ENCODE measurements at places on chromosomes 2 and 18.

DNA sequence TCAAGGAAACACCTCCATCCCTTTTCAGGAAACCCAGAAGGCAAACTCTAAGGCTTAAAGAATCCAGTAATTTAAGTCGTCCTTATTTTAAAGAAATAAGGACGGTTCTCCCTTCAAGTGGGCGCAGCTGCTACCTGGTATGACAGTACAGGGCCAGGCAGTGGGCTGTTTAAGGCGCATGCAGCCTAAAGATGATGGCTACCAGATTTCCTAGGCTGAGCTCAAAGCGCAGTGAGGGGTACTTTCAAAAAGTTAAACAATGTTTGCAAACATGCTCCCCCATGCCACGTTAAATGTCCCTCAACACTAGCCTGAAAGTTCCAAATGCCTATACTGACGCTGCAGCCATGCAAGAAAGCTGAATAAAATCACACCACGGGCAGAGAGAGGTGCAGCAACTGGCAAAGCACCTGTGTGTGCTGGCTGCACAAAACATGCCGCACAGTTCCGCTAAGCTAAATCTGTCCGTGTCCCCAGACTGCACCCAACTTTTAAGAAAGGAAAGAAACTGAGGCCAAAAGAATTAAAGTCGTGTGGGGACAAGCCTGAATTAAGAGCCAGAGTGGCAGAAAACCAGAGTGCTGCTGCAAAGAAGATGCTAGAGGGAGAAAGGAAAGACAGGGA is 583 bp downstream of the HIBCH start:
- peak; percentile 61 for DNase-seq

DNA sequence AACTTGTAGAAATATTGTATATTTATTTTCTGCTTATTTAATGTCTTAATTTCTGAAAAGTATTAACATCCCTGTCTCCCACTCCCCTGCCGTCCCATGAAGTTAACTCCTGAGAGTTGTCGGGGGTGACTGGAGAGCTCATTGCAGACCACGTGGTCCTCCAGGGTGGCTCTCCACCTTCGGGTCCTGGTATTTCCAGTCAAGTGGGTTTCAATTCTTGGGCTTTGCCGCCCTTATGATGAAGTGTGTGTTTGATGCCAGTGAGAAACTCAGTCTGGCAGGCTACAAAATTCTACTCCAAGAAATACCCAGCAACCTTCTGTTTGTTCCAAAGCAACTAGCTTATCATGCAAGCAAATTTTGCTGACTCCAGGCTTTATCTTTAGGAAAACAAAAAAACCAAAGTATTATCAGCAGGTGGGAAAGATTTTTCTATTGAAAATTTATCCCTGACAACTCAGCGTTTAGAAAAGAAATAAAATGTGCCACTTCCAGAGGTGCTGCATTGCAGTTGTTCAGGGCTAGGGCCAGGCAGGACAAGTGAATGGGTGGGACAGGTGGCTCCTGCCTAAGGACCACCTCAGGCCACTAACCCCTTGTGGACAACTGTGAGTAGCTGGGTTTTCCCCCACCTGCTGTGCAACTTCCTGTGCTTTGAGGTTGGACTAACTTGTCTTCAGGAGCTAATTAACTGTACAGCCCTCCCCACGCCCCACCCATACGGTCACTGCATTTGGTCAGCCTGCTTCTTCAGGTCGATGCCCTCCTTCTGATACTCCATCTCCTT is 46.6 kb downstream of the BCL2L11 start:
- DNase-seq = no peak

DNA sequence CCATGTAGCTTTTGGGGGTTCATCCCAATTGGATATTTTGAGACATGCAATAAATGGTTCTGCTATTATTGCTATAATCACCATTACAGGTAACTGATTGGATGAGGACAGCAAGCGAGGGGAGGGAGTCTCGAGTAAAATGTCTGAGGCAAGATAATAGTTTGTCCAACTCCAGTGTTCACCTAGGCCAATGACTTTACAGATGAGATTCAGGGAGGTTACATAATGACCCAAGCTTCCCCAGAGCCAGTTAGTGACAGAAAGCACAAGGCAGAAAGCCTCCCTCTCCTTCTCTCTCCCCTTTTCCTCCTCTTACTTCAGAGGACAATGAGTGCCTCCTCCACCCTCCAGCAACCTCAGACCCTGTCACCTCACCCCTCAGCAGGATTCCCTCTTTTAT is 98.4 kb upstream of the GLS start:
- DNase-seq = no peak

DNA sequence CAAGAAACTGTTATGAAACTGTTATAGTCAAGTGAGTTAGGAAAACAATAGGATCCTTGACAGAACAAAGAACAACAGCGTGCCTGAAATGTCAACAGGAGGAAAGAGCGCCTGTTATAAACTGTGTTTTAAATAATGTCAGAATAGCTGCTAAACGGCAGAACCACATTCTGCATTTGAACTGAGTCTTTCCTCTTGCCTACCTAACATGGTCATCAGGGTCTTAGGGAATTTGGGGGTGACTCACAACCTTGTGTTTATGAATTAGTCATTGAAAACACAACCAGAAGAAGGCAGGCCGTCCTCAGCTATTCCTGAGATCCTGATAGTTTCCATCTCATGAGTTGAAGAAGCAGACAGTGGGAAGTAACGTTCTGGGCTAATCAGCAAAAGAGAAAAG is 222.0 kb upstream of the FN1 start:
- no peak for DNase-seq

GRCh38 chr2:32706815-32707579 is 79.1 kb downstream of the TTC27 start:
- DNase-seq = no peak

- no peak for DNase-seq
Measured at GRCh38 chr2:113895819-113896563, 6.1 kb downstream of the ACTR3 start.

GRCh38 chr2:138086576-138086975 is 122.3 kb downstream of the HNMT start:
- DNase-seq = no peak

DNA sequence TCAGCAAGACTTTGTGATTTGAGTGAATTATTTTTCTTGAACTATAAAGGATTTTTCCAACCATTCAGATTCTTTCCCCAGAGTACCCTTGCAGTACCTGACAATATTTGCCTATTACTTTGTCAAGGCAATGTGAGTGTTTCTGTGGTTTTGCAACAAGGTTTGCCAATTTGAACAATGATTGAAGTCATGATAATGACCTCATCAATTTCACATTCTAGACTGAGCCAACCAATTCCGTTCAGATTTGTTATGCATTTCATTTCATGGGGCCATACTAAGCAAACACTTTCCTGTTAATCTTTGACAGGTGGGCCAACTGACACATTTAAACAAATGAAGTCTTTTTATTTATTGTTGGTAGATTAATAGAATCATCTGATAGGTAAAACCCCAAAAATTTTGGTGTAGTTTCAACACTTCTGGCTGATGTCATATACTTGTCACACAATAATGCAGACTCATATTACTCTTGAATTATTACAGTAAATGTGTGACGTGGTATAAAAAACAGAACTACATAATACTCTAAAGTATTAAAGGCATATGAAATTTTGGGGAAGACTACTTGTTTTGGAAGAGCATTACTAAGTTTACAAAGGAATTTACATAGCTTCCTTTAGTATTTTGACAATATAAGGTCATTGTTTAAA is 526.4 kb downstream of the DPP10 start:
- DNase-seq = no peak

DNA sequence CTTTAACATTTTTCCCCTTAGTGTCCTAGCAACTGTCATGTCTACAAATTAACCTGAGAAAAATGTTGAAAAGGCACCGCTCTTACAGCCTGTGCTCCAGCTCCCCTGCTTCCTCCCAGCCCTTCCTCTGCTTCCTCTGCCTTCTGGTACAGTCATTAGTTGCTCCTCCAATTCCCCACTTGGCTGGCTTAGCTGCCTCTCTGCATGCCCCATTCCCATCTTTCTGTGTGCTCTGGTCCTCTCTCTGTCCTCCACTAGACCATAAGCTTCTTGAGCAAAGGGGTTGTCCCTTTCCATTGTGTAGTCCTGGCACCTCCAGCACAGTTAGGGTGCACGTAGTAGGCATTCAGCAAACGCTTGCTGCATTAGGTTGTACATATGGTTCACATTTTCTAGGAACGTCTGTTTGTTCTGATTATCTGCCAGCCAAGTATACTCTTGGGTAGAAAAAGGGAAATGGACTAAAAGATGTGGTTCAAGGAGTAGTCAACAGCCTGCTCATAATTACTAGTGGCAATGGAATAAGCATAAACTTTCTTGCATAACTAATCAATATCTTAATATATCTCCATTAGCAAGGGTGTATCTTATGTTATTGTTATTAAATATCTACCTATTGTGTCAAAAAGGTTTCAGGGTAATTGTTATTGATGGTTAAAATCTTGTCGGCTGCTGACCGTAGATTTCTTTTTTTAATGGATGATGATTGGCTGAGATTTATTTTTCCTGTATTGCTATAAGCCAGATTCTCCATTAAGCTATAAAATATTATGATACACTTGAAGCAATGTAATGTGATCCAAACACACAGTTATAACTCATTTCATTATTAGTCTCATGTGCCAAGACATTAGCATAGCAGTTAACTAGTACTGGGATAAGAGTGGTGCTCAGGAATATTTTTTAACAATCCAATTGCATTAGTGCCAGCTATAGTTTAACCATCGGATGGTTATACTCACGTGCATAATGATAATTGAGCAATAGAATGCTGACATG is 340.1 kb downstream of the SLC4A3 start:
- DNase-seq = no peak

DNA sequence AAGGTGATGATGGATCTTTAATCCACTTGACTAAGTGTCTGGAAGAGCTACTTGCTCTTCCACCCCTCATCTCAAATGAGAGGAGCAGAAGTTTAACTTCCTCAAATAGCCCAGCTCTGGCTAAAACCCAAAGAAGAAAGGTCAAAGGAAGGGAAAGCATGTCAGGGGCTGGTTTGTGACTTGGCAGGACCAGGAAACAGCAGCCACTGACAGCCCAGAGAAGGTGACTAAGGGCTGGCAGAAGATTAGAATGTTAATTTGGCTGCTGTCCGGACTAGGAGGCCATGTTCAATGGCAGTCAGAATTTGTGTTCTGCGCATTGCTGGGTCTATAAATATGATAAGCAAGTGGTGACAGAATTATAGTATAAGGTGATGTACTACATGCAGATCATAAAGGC is 386.2 kb downstream of the SETBP1 start:
- no peak for DNase-seq

DNA sequence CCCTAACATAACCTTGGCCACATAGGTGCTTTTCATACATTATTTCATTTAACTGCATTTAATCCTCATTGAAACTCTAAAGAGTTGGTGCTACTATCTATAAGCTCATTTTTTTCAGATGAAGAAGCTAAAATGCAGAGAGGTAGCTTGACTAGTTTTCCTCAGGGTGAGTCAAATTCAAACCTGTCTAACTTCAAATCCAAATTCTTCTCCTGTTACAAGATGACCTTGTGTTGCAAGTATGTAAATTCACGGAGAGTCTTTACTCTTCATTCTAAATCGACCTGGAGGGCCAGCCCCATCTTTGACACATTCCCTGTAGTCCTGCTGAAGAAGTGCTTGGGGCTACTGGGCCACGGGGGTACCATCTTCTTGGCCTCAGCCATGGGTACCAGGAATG is 8.2 kb upstream of the SETBP1 start:
- DNase-seq = no peak

DNA sequence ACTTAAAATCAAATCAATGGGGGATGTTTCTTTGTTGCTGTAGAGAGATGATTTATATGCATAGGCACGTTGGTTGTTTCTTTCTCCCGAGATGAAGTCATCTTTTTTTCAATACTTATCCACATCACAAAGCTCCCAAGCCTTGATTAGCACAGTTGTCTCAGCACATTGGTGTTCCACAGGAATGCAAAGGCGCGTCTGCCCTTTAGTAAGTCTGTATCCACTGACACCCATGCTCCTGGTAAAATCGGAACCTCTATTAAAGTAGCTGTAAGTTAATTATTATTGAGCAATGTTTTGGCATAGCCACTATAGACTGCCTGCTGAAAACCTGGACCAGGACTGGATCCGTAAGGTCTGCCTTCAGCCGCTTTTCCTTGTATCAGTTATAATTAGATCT is 77.6 kb upstream of the RBM44 start:
- no peak for DNase-seq

GRCh38 chr18:3305354-3305762 is 43.4 kb downstream of the MYL12B start:
- peak; percentile 73 for DNase-seq

- no peak for DNase-seq
Measured at GRCh38 chr2:219460424-219460926, 25.8 kb downstream of the SPEG start.

GRCh38 chr18:68734308-68734707 is 19.4 kb upstream of the TMX3 start:
- no peak for DNase-seq
